ENCODE measurements at places on chromosomes 11 and 22. TPM values are rescaled to one million over a fixed set of nuclear protein-coding genes. Genes with fewer than 3 reads are reported as not detected.

Gene C11orf97
- total RNA-seq = not detected

Gene KDM4E
- not detected for total RNA-seq

Gene LSP1
- total RNA-seq = 2.0 TPM

Gene LINC01488
- total RNA-seq = 0.04 TPM

Gene VWCE
- 0.28 TPM for total RNA-seq

Gene SESN3
- 0.11 TPM for total RNA-seq

Gene TYR
- total RNA-seq = not detected

Gene BCO2
- 1.1 TPM for total RNA-seq

Gene LRRC4C
- total RNA-seq = not detected

Gene MMP12
- total RNA-seq = 0.04 TPM

Gene SPON1
- total RNA-seq = not detected

Gene NRXN2
- total RNA-seq = 0.13 TPM

Gene MAPK8IP2
- total RNA-seq = 2.5 TPM

Gene HEPN1
- total RNA-seq = not detected

Gene PTPRJ
- total RNA-seq = 79.8 TPM

Gene GVQW3
- 0.94 TPM for total RNA-seq

Gene MSANTD4
- total RNA-seq = 9.3 TPM

Gene MLC1
- 0.02 TPM for total RNA-seq

Gene SCUBE1
- 0.18 TPM for total RNA-seq

Gene RGL4
- not detected for total RNA-seq

Gene TTC28
- total RNA-seq = 3.1 TPM

Gene FAM227A
- total RNA-seq = 0.68 TPM

Gene BTG4
- total RNA-seq = 0.17 TPM

Gene DKK3
- total RNA-seq = 15.2 TPM

Gene H19
- 10.4 TPM for total RNA-seq

Gene GNB1L
- total RNA-seq = 16.2 TPM

Gene TP53I11
- 40.0 TPM for total RNA-seq

Gene DNAJB7
- not detected for total RNA-seq

Gene LDHA
- total RNA-seq = 4,349 TPM

Gene C22orf23
- 0.21 TPM for total RNA-seq

Gene SUSD2
- 84.1 TPM for total RNA-seq

Gene MRGPRE
- 0.11 TPM for total RNA-seq

Gene APOL5
- total RNA-seq = not detected

Gene IGLL1
- total RNA-seq = not detected

Gene GLYATL1
- not detected for total RNA-seq

Gene RBMXL2
- total RNA-seq = not detected

Gene PRG3
- not detected for total RNA-seq

Gene NUDT22
- 37.0 TPM for total RNA-seq

Gene IGF2
- total RNA-seq = 2.8 TPM
